Osteocyte (in vitro differentiated cells): ENCODE measurements at places on chromosomes 2 and 18. TPM values are rescaled to one million over a fixed set of nuclear protein-coding genes. Genes with fewer than 3 reads are reported as not detected.

Gene PECR
- 6.6 and 9.0 TPM in 2 replicates for total RNA-seq

Gene CXCR4
- total RNA-seq: not detected in 2 replicates

GRCh38 chr18:31410716-31411483 lies 34.3 kb downstream of the DSG4 start:
- no peaks in the 10 kb centered on the region for H3K36me3 ChIP-seq
- no peak for DNase-seq
- no peak overlapping the region for H3K27ac ChIP-seq
- H3K4me3 ChIP-seq: no peak overlapping the region
- no peaks in the 10 kb centered on the region for H3K4me1 ChIP-seq

DNA sequence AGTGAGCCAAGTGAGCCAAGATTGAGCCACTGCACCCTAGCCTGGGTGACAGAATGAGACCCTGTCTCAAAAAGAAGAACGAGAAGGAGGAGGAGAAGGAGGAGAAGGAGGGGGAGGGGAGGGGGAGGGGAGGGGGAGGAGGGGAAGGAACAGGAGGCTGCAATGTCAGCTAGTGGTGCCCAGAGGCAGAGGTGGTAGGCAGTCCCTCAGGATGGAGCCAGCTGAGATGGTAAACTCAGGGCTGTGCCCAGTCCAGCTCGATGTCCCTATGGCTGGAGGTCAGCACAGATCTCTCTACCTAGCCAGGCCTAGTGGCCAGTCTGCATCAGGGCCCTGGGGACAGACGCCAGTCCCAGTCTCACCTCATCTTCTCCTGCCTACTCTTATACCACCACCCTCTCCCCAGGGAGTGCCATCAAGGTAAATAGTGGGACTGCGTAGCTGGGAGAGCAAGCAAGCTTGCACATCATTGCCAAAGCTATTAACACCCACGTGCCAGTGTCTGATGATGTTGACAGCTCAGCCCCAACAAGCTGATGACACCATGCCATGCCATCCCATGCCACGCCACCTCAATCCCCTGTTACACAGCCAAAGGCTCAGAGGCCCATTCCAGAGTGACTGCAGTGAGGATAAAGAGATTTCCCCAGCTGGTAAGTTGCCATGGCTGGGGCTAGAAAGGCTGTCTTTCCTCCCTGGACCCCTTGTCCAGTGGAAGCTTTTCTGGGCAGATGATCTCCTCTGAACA lies 7.6 kb upstream of the PLB1 start:
- H3K36me3 ChIP-seq: no peaks in the 10 kb centered on the region
- H3K4me3 ChIP-seq: no peak overlapping the region
- no peaks in the 10 kb centered on the region for H3K4me1 ChIP-seq
- H3K27me3 ChIP-seq: peaks cover 42% of the 10 kb centered on the region
- no peak overlapping the region for H3K27ac ChIP-seq

DNA sequence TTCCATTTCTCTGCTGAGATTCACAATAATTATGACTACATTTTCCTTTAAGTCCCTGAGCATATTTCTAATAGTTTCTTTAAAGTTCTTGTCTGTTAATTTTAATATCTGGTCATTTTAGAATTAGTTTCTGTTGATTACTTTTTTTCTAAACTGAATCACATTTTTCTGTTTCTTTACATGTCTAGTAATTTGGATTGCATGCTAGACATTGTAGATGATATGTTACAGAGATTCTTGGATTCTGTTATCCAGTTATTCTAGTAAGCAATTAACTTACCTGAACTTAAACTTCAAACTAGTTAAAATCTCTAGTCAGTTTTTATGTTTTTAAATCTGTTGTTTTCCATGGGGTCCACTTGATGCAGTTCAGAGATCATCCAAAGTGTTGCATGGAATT lies 214.0 kb downstream of the MYO1B start:
- H3K27ac ChIP-seq: no peak overlapping the region
- H3K27me3 ChIP-seq: no peaks in the 10 kb centered on the region
- DNase-seq: no peak
- H3K36me3 ChIP-seq: peaks cover 7% of the 10 kb centered on the region
- H3K4me1 ChIP-seq: no peaks in the 10 kb centered on the region
- no peak overlapping the region for H3K4me3 ChIP-seq

DNA sequence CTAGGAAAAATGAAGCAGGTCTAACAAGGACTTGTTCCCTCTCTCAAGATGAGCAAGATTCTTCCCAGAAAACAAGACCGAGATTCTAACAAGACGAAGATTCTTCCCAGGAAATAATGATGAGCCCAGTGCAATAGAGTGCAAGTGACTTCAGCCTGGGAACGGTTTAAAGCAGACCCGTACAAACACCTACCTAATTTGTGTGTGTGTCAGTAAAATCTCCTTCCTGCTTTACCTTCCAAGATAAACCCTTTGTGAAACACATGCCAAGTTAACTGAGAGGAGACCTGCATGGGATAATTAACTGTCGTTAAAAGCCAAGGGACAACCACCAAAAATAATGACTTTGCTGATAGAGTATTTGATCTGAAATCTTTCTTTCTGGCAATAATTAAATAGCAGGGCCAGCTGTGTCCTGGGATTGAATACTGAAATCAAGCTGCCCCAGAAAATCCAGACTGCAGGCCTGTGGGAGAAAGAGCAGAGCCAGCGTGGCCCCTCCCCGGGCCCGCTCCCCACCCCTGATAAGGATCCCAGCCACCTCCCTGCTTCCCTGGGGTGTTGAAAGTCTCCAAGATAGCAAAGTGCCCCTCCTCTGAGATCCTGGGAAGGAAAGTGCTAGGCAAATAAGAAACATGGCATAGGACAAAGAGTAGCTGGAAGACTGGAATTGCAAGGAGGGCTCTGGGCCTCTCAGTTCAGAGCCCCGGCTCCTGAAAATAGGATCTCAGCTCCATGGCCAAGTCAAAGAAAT lies 145.5 kb downstream of the CYP26B1 start:
- no peak overlapping the region for H3K27ac ChIP-seq
- no peaks in the 10 kb centered on the region for H3K36me3 ChIP-seq
- H3K4me3 ChIP-seq: no peak overlapping the region
- no peak for DNase-seq
- H3K4me1 ChIP-seq: no peaks in the 10 kb centered on the region
